ENCODE measurements at places on chromosomes 12 and 14. TPM values are rescaled to one million over a fixed set of nuclear protein-coding genes. Genes with fewer than 3 reads are reported as not detected.

DNA sequence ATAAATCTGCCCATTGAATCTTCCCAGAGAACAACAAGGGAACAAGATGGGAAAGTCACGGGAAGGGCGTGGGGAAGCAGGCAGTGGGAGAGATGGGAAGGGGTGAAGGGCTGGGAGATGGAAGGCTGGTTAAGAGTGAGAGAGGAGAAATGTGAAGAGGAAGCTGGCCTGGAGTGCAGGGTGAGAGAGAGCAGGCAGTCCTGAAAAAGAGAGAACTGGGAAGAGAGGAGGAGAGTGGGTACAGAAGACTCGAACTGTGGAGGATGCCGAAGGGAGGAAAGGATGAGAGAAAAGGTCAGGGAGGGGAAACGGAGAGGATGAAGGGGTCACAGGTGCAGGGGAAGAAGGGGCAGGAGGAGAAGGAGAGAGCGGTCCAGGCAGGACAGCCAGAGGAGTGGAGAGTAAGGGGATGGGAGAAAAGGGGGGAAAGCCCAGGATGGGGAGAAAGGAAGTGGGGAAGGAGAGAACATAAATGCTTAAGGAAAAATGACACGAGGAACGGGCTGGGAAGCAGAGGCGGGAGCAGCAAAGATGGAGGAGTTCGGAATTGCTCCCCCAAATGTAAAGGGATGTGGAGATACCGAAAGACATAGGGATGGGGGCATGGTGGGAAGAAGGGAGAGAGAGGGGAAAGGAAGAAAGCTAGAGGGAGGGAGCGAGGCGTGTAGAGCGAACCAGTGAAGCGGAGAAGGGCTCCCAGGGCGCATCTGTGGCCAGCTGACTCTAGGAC, 1.2 kb downstream of the PIANP start:
- no peak for DNase-seq

- no peak for DNase-seq
Measured at GRCh38 chr12:50568338-50569091, 63.7 kb downstream of the DIP2B start.

Gene OR10A7
- not detected for total RNA-seq

Gene HOXC13
- total RNA-seq = 0.10 TPM

DNA sequence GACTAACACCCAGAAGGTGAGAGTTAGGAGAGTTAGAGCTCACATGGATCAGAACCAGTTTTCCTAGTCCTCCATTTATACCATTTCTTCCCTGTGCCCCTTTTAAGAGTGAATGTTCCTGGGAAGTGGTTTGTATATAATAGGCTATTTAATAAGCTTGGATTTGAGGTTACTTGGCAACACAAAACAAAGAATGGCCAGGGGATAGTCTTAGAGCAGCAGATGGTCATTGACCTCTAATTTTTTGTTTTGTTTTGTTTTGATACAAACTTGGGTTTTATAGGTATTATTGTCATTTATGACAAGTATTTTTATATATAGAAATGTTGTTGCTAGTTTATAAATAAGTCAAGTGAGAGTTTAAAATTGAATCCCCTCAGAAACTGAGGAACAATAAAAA, 35.8 kb downstream of the VEZT start:
- no peak for DNase-seq

DNA sequence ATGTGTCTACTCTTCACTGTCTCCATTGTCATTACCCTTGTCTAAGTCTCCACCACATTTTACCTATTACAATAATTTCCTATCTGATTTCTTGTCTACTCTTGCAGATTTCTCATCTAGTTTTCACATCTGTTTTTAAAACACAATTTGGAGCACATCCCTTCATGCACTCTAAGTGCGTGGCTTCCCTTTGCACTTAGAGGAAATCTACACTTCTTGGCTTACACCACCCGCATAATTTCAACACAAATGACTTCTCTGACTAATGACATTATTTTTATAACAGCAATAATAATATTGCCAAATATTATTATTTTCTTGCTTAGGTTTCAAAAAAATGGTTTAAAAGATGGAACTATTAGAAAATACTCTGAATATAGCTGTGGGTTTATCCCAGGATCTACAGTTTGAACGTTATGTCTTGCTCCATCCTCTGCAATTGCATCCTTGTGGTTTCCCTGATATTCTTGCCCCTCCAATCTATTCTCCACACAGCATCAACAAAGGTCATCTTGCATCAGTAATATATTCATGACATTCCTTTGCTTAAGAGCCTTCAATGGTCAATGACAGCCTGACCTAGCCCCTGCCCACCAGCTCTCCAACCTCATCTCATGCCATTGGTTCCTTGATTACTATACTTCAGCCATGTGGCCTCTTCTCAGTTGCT, 153.7 kb downstream of the SLC25A21 start:
- no peak for DNase-seq

GRCh38 chr14:96514694-96515093, 12.5 kb downstream of the PAPOLA start:
- no peak for DNase-seq

Gene FGF6
- not detected for total RNA-seq

- no peak for DNase-seq
Measured at GRCh38 chr14:101062065-101062450, 158.5 kb upstream of the RTL1 start.

Gene TOMM20L
- total RNA-seq = not detected

DNA sequence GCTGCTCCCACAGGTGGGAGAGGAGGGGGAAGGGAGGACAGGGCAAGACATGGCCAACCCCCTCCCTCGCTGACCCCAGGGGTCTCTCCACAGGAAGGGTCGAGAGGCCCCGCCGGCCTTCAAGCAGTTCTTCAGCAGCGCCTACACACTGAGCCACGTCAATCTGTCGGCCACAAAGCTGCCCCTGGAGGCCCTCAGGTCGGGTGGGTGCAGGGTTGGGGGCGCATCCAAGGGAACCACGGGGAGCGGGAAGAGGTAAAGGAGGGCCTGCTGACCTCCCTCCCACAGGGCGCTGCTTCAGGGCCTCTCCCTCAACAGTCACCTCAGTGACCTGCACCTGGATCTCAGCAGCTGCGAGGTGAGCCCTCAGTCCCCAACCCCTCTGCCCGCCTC, 6.1 kb downstream of the CARMIL3 start:
- DNase-seq = no peak

GRCh38 chr12:75807494-75807893, 224.1 kb downstream of the PHLDA1 start:
- no peak for DNase-seq

DNA sequence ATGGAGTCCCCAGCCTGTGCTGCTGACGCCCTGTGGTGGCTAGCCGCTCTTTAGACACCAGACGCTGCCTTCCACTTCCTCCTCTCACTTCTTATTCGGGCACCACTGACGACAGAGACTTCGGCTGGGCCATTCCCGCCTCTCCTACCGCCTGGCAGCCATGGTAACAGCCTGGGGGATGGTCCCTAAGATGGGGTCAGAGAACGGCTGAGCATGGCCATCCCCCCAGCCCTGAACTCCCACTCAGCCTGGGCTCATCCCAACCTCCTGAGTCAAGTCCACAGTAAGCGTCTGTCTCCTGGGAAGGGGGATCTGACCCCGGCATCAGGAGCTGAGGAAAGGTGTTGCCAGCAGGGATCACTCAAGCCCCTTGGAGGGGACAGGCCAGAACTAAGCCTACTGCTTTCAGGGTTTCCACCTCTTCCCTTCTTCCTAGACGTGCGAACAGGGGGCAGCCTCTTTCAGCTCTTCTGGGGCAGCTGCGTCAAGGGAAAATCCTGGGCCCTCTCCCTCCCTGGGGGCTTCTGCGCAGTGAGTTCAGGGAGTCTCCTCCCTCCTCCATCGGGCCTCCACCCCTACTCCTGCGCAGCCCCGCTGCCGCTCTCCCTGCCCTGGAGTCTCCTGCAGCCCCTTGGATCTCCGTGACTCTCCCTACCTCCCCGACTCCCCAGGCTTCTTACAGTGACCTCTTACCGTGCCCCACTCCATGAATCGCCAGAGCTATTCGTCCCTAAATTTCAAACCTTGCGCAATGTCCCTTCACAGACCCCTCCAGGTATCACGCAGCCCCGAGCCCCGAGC, 643 bp upstream of the TAMALIN start:
- DNase-seq = no peak

DNA sequence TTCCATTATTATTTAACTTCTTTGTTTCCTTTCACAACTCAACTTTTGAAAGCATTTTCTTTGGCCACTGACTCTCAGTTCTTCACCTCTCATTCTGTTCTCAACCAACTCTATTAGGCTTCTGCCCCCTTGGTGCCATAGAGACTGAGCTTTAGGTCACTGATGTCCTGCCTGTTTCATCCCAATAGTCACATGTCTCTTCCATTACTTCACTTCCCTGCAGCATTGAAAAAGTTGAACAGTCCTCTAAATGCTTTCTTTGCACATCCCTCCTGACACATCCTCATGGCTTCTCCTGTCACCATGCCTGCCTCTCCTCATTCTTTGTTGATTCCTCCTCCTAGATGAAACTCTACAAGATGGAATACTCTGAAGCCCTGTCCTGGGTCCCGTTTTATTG, 2.7 kb downstream of the CLEC12A start:
- DNase-seq = no peak

Gene GPR68
- total RNA-seq = 3.7 TPM

Measured in spinal cord (tissue), 10 donors.